ENCODE measurements at places on chromosomes 7 and 10.

DNA sequence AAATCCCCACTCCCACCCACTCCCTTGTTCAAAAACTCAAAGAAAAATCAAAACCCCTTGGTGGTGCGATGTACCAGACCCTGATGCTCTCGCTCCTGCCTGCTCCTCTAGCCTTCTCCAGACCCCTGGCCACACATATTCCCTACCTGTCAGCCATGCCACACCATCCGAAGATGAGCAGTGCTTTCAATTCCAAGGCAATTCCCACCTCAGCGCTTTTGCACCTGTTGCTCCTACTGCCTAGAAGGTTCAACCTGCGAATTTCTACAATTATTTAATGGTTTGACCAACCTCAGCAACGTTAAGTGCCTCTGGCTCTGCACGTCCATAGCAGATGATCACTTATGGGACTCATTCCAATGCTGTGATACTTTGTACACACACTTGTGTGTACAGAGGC is 11.1 kb downstream of the SLC16A12 start:
- DNase-seq, result no peak

- no peak for DNase-seq
Measured at GRCh38 chr10:96768136-96768535, 47.8 kb upstream of the PIK3AP1 start.

- DNase-seq, result no peak
Measured at GRCh38 chr7:37768611-37769010, 79.8 kb upstream of the NME8 start.

DNA sequence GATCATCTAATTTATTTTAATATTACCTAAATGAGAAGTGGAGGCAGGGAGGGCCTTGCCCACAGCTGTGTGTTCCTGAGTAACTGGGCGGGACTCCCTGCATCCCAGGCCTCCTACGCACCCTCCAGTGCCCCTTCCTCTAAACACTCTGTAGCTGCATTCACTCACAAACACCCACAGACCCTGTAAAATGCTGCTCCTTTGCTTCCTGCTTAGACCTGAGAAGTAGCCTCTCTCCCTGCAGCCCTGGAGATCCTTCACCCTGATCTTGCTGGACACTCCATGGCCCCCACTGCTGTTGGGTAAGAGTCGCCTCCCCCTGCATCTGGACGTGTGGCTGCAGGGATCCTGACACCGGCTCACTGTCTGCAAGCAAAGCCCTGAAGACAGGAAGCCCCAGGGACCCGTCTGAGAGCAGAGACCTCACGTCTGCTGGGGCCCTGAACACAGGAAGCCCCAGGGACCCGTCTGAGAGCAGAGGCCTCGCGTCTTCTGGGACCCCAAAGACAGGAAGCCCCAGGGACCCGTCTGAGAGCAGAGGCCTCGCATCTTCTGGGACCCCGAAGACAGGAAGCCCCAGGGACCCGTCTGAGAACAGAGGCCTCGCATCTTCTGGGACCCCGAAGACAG is 589.8 kb downstream of the DNAJB6 start:
- no peak for DNase-seq

- DNase-seq, result no peak
Measured at GRCh38 chr7:7808156-7808555, 89.7 kb upstream of the RPA3 start.

GRCh38 chr7:28996836-28997235 is 38.7 kb upstream of the TRIL start:
- DNase-seq, result no peak

GRCh38 chr10:24791084-24791726 is 67.5 kb upstream of the ARHGAP21 start:
- no peak for DNase-seq

- no peak for DNase-seq
Measured at GRCh38 chr7:38070718-38071117, 107.3 kb upstream of the STARD3NL start.

DNA sequence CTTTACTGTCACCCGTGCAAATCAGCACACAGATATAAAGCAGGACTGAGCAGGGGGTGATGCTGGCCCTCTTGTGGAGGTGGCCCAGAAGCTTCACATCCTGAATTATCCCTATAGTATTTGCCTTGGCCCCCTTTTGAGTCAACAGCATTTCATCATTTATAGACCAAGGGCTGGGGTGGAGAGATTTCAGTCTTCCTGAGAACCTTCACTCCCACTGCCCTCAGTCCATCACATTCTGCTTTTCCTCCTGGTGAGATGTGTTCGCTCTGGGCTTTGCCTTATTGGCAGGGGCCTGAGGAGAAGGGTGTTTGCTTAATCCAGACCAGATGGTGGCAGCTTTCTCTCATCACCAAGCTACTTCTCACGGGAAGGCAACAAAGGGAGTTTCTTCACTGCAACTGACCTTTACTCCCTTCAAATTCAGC is 47.7 kb downstream of the NOC3L start:
- DNase-seq, result no peak

DNA sequence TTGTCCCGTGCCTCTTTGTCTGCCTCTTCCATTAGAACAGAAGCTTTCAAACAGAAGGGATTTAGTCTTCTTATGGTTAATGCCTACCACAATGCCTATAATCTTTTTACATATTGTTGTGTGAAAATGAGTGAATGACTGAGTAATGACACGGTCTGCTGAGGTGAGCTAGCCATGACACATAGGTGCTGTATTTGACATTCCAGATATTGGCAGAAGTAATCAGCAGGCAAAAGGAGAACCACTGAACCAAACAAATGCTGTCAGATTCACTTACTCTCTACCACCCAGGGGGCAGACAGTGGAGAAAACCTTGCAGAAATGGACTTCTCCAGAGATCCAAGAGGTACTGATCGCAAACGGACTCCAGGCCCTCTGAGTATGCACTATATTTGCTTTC is 377.2 kb upstream of the VWC2 start:
- no peak for DNase-seq

DNA sequence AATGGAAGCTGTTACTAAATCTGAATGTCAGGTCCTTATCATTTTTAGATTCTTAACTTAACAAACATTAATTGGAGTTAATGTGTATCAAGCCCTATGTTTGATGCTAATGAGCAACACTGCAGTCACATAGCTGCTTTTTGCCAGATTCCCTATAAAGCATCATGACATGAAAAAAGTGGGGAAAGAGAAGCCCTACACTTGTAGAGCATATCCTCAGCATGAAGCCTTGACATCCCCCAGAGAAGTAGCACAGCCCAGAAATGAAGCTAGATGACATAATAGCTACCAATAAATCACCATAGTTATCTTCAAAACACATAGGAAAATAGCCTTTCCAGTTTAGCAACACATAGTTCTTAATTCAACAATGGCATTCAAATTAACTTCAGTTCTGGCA is 49.2 kb upstream of the CDK1 start:
- no peak for DNase-seq

All from NCI-H2029 treated with DMSO at 0.1 percent for 48 hours (cell line).